ENCODE measurements at places on chromosomes 1 and 21.

GRCh38 chr1:225410036-225410435 is 17.8 kb downstream of the LBR start:
- no peak for DNase-seq

GRCh38 chr1:50610563-50610962 is 187.3 kb upstream of the DMRTA2 start:
- DNase-seq: no peak

- DNase-seq: no peak
Observed at GRCh38 chr1:196960854-196961253, 16.5 kb upstream of the CFHR5 start.

GRCh38 chr1:224502459-224503160 is 68.0 kb upstream of the WDR26 start:
- DNase-seq: no peak

DNA sequence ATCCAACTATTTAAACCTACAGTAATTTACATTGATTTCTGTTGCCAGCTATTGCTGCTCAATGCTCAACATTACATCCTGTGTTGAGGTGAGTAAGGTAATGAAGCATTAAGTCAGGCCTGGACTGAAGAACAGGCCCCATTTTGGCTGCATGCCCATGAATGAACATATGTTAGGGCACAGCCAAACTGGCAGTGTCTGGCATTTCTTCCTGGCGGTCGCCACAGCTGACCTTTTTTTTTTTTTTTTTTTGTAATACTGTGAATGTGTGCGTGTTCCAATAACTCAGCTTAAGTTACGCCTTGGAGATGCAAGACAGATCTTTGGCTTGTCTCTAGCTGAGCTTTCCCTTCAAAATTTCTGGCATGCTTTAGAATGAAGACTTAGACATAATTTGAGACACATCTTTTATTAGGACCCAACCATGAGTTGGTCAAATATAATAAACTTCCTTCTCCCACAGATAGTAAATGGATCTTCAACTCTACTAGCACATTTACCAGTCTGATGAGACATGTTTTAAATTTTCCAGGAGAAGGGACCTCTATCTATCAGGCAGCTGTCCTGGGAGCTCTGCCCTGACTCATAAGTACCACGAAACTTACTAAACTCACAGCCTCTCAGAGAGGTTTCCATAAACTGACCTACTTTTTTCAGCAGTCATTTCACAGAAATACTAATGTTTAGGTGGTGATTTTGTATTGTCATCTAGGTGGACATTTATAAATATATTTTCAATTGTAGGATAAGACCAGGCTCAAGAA is 341.1 kb upstream of the RUNX1 start:
- DNase-seq: no peak

- DNase-seq: no peak
Observed at GRCh38 chr1:245651093-245651492, 496.3 kb downstream of the KIF26B start.

GRCh38 chr1:214364786-214365295 is 83.9 kb downstream of the SMYD2 start:
- no peak for DNase-seq

- DNase-seq: no peak
Observed at GRCh38 chr1:218658269-218658668, 313.1 kb downstream of the TGFB2 start.

DNA sequence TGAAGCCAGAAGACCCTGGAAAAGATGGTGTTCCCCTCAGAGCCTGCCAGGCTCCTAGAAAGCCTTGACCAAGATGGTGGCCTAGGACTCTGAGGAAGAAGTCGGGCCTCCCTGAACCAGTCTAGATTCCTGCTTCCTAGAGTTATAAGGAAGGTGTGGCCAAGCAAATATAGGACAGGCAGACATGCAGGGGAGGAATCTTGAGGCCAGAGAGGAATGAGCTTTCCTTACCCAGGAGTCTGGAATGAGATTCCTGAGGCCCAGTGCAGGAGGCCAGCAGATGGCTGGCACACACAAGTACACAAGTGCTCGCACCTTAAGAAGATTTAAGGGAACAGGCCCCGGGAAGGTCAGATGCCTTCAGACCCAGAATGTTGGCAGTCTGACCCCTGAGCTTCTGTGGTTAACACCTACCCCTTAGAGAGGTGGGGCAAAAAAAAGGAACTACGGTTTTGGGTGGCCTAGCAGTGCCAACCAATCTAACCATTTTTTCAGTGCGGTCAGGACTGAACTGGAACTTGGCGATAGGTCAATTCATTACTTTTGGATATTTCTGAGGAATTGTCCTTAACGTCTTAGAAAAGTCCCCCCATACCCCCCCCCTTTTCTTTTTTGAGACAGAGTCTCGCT is 73.3 kb downstream of the MDM4 start:
- no peak for DNase-seq

DNA sequence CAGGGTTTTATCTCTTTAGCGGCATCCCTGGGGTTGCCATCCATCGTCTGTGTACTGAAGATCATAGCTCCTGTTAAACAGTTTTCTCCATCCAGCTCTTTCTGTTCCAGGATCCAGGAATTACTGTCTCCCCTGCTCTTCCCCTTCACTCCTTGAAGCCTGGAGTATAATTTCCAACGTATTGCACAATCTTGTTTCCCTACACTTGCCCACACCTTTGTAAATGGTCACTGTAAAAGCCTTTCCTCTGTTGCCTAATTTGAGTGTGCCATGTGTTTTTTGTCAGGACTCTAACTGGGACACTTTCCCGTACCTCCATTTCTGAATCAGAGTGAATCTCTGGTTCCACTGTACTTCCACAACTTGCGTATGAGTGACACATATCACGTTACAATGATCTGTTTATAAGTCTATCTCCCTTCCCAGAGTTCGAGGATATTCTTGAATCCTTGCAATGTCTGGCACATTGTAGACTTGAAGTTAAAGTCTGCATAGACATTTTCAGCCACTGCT is 199.6 kb upstream of the SNX7 start:
- no peak for DNase-seq

- DNase-seq: no peak
Observed at GRCh38 chr1:200248541-200248940, 161.3 kb downstream of the ZNF281 start.

DNA sequence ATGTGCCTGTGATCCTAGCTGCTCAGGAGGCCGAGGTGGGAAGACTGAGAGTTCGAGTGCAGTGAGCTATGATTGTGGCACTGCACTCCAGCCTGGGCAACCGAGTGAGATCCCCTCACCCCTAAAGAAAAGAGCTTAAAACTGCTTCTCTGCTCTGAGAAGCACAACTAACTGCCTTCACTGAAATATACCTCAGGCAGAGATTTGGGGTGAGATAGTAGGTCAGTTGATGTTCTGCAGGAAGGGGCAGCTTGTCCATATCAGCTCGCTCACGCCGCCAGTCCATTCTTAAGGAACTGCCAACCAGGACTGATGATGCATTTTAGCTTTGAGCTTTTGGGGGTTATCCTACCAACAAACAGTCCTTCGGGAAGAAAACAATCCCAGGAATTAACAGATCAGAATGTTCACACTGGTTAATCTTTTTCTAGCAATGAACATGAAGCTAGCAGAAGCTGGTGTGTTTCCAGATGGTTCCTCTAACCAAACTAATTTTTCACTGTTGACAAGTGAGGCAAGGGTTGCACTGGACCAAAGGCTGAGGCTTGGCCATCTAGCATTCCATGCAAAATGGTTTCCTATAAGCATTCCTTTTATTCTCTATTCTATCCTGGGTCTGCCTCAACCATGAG is 31.6 kb downstream of the LHX4 start:
- DNase-seq: no peak

GRCh38 chr1:171217658-171218443 is 30.4 kb upstream of the FMO1 start:
- DNase-seq: no peak

- DNase-seq: no peak
Observed at GRCh38 chr1:87051965-87052364, 137.5 kb downstream of the HS2ST1 start.

DNA sequence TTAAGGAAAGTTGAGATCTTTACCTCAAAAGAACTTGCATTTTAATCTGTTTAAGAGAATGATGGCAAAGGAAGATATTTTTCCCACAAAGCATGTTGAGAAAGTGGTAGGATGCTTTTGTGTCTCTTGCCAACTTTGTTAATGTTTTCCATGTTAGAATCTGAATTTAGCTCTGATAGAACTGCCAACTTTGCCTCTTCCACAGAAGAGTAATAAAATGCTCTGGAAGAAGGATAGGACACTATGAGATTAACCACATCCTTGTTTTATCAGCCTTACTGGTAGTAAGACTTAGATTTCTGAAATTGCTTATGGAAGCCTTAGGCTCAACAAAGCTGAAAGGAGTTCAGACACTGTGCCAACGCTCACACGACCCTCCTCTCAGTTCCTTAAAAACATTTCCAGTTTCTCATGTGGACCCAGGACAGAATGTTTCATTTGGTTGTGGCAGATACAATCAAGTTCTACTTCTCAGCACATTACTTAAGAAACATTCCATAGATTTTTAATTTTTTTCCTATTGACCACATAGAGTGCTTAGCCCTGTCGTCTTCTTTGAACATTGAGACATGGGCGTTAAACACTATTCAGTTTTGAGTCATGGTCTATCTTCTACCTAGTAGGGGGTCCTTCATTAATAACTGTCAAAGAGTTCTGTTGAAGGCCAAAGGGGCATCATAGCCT is 59.0 kb downstream of the MTR start:
- no peak for DNase-seq

DNA sequence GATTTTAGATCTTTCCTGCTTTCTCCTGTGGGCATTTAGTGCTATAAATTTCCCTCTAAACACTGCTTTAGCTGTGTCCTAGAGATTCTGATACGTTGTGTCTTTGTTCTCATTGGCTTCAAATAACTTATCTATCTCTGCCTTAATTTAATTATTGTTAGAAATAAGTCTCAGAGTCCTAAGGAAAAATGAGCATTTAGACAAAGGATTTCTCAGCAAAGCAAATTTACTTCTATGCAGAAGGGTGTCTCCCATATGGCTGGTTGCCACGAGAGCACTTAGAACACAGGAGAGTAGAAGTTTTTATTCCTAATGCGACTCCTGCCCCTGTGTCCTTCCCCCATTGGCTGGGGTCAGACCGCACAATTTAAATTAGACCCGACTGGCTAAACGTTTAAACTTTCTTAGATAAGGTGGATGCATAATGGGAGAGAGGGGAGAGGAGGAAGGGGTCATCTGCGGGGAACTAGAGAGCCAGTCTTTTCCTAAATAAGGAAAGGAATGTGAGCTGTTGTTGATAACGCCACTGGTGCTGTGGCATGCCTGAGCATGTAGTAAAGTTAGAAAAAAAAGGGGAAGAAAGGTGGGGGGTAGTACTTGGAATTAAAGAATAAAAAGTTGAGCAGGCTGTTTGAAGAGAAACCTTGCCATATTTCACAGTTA is 170.2 kb downstream of the DYRK1A start:
- no peak for DNase-seq

DNA sequence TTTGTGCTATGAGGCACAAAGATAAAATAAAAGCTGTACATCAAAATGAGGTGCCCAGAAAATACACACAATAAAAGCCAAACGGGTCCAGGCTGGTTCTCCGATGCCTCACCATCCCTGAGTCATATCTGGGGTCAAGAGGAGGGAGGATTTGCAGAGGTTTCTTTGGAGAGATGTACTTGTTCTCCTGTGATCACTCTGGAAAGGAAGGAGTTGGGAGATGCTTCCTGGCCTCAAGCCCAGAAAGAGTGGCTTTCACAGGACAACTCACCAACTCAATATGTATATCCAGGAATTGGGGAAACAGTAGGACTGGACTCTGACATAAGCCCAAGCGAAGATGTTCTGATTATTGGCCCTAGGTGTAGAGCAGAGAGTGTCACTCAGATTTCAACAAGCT is 51.9 kb downstream of the DIPK1A start:
- no peak for DNase-seq

GRCh38 chr1:36562181-36562685 is 79.5 kb upstream of the CSF3R start:
- no peak for DNase-seq

DNA sequence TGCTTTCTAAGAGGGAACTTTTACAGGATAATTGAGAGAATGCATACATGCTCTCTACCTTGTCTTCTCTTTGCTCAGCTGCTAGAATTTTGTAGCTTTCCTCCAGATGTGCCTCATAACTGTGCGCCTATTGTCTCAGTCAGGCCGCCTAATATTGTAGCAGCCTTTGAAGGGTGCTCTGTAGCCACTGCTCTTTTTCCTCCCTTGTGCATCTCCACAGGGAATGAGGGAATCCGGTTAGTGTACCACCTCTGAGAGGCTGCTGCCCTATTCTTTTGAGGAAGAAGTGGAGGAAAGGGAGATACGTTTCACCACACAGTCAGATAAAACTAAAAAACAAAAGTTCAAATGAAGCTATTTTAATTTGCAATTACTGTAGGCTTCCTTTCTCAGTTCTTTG is 22.8 kb downstream of the TTC3 start:
- DNase-seq: no peak

- no peak for DNase-seq
Observed at GRCh38 chr1:177812144-177812543, 157.7 kb downstream of the SEC16B start.

DNA sequence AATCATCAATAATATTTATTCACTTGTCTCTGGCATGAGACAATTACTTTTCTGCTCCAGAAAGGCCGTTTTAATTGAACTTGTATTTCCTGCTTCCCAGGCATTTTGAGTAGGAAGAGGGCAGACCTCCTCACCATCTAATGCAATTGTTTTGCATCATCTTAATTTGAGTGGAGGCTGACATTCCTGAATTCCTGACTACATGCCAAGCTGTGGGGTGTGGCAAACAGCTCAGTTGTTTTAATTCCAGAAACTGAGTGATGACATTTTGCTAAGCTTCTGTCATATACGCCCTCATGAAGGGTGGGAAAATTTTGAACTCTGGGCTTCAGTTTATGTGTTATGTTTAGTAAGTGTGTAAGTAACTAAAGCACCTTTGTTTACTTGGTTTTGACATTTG is 125.4 kb upstream of the USP25 start:
- no peak for DNase-seq

DNA sequence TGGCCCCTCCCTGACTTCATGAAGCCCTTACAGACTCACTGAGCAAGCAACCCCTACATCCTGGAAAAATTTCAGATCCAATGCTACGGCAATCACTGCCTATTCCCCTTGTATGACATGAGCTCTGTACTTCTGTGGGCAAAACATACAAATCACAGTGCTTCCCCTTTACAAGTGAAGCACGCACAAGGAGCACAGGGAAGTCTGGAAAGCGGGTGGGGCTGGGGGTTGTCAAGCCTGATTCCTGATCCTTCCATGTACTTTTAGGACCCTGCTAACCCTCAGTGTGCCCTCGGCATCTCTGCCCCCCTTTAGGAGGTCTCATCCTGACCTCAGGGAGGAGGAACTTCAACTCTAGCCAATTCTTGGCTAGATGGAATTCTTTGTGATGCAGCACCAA is 405.7 kb upstream of the POU3F1 start:
- no peak for DNase-seq

DNA sequence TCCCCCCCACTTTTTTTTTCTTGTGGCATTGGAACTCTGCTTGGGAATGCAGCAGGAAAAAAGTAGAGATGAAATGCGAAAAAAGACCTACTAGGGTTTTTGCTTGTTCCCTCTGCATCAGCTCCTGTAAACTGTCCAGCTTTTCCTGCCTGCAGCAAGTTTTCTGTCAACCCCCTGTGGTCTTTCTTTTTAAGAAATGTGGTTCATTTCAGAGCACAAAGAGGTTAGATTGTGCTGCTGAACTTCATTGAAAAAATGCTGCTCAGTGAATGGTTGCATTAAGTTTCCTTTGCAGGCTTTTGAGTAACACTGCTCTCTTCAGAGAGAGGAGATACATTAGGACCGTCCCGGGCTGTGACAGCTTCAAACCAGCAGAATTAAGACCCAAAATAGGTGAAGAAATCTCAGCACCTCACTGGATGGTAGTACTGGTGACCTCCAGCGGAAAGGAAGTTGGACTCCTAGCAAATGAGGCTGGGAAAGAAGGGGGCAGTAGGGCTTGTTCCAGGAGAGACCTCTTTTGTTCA is 80.7 kb downstream of the NDUFS5 start:
- no peak for DNase-seq

All from HuH-7.5 (cell line).